ENCODE measurements at places on chromosomes 11 and 22. TPM values are rescaled to one million over a fixed set of nuclear protein-coding genes. Genes with fewer than 3 reads are reported as not detected.

OR4C3 gene
- not detected for total RNA-seq

GRK3 gene
- 1.2 TPM for total RNA-seq

CYTH4 gene
- 0.36 TPM for total RNA-seq

TMEM25 gene
- total RNA-seq, result 16.1 TPM

FAM83F gene
- total RNA-seq, result under 0.01 TPM

CASP4 gene
- total RNA-seq, result 111 TPM

GPHA2 gene
- not detected for total RNA-seq

TBX10 gene
- not detected for total RNA-seq

DLG2 gene
- total RNA-seq, result 1.6 TPM

SAA1 gene
- not detected for total RNA-seq

PGA4 gene
- not detected for total RNA-seq

MEI1 gene
- total RNA-seq, result 0.26 TPM

FXYD2 gene
- total RNA-seq, result not detected

RIBC2 gene
- 0.46 TPM for total RNA-seq

CASP5 gene
- total RNA-seq, result not detected

DGAT2 gene
- 2.3 TPM for total RNA-seq

TMEM132A gene
- total RNA-seq, result 41.5 TPM

CARD18 gene
- not detected for total RNA-seq

FBLN1 gene
- total RNA-seq, result 150 TPM

MRGPRF gene
- total RNA-seq, result 65.7 TPM

RELT gene
- total RNA-seq, result 5.1 TPM

ACTN3 gene
- total RNA-seq, result not detected

KCNJ11 gene
- not detected for total RNA-seq

EHBP1L1 gene
- total RNA-seq, result 97.6 TPM

CNIH2 gene
- 0.86 TPM for total RNA-seq

PHLDA2 gene
- total RNA-seq, result 5.8 TPM

CHEK1 gene
- 20.6 TPM for total RNA-seq

OVOL1 gene
- total RNA-seq, result not detected

FOLH1 gene
- not detected for total RNA-seq

P4HA3 gene
- 39.1 TPM for total RNA-seq

KRTAP5-10 gene
- total RNA-seq, result not detected
